ENCODE measurements at places on chromosomes 6 and 20. TPM values are rescaled to one million over a fixed set of nuclear protein-coding genes. Genes with fewer than 3 reads are reported as not detected.

FAM50B gene
- total RNA-seq = 3.6 TPM

DNA sequence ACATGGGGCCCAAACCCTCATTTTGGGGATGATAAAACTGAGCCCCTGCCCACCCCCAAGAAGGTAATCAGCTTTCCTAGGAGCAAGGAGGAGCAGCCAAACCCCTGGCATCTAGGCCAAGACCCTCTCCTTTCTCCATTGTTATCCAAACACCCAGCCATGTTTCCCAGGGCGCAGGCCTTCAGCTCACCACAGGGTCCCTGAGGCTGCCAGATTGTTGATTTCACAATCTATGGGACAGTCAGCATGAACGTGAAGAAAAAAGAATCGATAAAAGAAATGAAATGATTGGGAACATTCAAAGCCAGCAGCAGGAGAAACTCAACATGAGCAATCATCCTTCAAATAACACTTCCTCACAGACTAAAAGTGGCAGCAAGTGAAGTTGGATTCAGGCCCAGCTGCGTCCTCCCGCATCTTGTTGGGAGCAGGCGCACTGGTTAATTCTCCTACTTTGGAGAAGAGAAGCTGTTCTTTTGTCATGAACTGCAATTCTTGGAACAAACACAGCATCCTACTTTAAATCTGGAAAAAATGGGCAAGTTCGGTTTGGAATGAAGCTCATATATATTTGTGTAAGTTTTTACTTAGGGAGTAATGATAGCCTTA is 241.8 kb upstream of the PRDM1 start:
- no peak overlapping the region for H3K4me3 ChIP-seq
- H3K27ac ChIP-seq = no peak overlapping the region
- no peaks in the 10 kb centered on the region for H3K4me1 ChIP-seq
- H3K27me3 ChIP-seq = peaks cover 3% of the 10 kb centered on the region

- DNase-seq = no peak
- H3K36me3 ChIP-seq = peaks cover 20% of the 10 kb centered on the region
- no peak overlapping the region for H3K27ac ChIP-seq
- H3K27me3 ChIP-seq = peaks cover 9% of the 10 kb centered on the region
- peak overlapping the region; percentile 88 for H3K4me3 ChIP-seq
Measured at GRCh38 chr6:2877057-2877882, 25.8 kb downstream of the SERPINB9 start.

CCN6 gene
- not detected for total RNA-seq

DNA sequence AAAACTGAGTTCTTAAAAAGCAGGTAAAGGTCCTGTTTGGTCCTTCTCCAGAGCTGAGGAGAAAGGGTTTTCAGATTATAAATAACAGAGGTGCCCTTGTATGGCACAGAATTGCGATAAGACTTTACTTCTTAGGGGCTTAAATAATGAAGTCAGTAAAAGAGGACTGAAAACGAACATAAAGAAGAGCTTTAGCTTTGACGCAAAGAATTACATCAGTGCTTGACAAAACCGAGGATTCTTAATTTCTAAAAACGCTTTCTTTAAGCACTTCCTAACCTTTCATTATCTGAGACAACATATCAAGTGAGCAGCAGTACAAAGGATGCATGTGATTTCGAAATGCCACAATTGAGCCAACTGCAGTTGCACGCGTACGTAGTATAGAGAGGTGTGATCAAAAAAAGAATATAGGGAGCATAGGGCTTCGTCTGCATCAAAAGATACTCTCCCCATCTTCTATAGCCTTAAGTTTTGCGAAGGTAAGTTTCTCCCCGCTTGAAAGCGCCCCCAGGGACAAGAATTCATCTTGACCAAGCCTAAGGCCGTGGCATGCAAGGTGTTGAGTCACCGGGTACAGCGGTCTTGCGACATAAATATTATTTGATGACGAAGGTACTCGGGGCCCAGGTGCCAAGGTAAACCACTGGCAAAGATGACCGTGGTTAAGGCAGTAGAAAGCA is 778 bp upstream of the LOC128125822 start:
- no peak for DNase-seq
- peak overlapping the region; percentile 92 for H3K27ac ChIP-seq
- H3K4me3 ChIP-seq = peak overlapping the region; percentile 85
- peaks cover 10% of the 10 kb centered on the region for H3K36me3 ChIP-seq

NOTCH4 gene
- total RNA-seq = 4.9 TPM

HCK gene
- 0.78 TPM for total RNA-seq

GPR63 gene
- 6.6 TPM for total RNA-seq

BMP6 gene
- 0.25 TPM for total RNA-seq

GRCh38 chr20:64092258-64093012 is 8.2 kb upstream of the LKAAEAR1 start:
- H3K27me3 ChIP-seq = peaks cover 32% of the 10 kb centered on the region
- H3K27ac ChIP-seq = peak overlapping the region; percentile 72
- H3K4me3 ChIP-seq = peak overlapping the region; percentile 77

GRCh38 chr6:45756606-45757005 is 259.1 kb downstream of the CLIC5 start:
- H3K36me3 ChIP-seq = no peaks in the 10 kb centered on the region
- H3K27ac ChIP-seq = no peak overlapping the region
- DNase-seq = no peak
- H3K4me3 ChIP-seq = no peak overlapping the region
- no peaks in the 10 kb centered on the region for H3K4me1 ChIP-seq
- H3K27me3 ChIP-seq = peaks cover 2% of the 10 kb centered on the region

GRCh38 chr20:17863577-17864292 is 104.9 kb downstream of the SNX5 start:
- H3K36me3 ChIP-seq = peaks cover 6% of the 10 kb centered on the region
- H3K4me1 ChIP-seq = peaks cover 15% of the 10 kb centered on the region
- H3K4me3 ChIP-seq = no peak overlapping the region
- no peak overlapping the region for H3K27ac ChIP-seq

GRCh38 chr20:53706466-53707370 is 113.1 kb upstream of the ZNF217 start:
- H3K27ac ChIP-seq = no peak overlapping the region
- peaks cover 5% of the 10 kb centered on the region for H3K4me1 ChIP-seq
- DNase-seq = no peak

ADTRP gene
- total RNA-seq = not detected

GRCh38 chr6:15980801-15981200 is 148.1 kb upstream of the MYLIP start:
- H3K27ac ChIP-seq = no peak overlapping the region
- no peaks in the 10 kb centered on the region for H3K27me3 ChIP-seq
- no peaks in the 10 kb centered on the region for H3K4me1 ChIP-seq
- no peak for DNase-seq
- H3K4me3 ChIP-seq = no peak overlapping the region

DNA sequence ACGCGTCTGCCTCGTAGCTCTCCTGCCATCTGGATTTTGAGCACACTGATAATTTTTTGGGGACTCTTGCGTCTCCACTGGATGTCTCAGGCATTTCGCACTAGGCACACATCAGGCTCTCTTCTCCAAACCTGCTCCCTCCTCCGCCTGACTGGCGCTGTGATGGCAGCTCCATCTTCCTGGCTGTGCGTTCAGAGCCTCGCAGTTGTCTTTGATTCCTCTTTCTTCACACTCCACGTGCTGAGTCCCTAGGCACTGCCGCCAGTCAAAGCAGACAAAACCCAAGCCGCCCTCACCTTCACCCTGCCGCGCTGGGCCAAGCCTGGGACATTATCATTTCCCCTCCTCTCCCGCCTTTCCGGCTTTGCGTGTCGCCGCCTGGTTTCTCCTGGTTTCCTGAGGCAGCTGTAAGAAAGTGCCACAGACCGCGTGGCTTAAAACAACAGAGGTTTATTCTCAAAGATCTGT is 778 bp downstream of the PSMG4 start:
- peak overlapping the region; percentile 98 for H3K4me3 ChIP-seq
- H3K27ac ChIP-seq = peak overlapping the region; percentile 94
- peaks cover 10% of the 10 kb centered on the region for H3K36me3 ChIP-seq
- peak; percentile 59 for DNase-seq
- peaks cover 8% of the 10 kb centered on the region for H3K27me3 ChIP-seq

GRCh38 chr6:145749632-145750031 is 14.3 kb upstream of the EPM2A start:
- DNase-seq = no peak
- no peak overlapping the region for H3K4me3 ChIP-seq
- no peaks in the 10 kb centered on the region for H3K4me1 ChIP-seq
- no peak overlapping the region for H3K27ac ChIP-seq
- H3K27me3 ChIP-seq = peaks cover 2% of the 10 kb centered on the region
- no peaks in the 10 kb centered on the region for H3K36me3 ChIP-seq

HLA-DMB gene
- total RNA-seq = not detected

GRCh38 chr20:32287231-32287638 is 9.8 kb downstream of the KIF3B start:
- H3K4me3 ChIP-seq = no peak overlapping the region
- no peak overlapping the region for H3K27ac ChIP-seq
- no peak for DNase-seq
- no peaks in the 10 kb centered on the region for H3K27me3 ChIP-seq
- H3K4me1 ChIP-seq = peaks cover 3% of the 10 kb centered on the region

PTK7 gene
- total RNA-seq = 166 TPM

GRCh38 chr20:60632391-60633262 is 619.4 kb upstream of the CDH4 start:
- H3K4me1 ChIP-seq = no peaks in the 10 kb centered on the region
- no peak overlapping the region for H3K4me3 ChIP-seq
- no peaks in the 10 kb centered on the region for H3K27me3 ChIP-seq
- no peak overlapping the region for H3K27ac ChIP-seq
- H3K36me3 ChIP-seq = peaks cover 5% of the 10 kb centered on the region

RAD21L1 gene
- not detected for total RNA-seq

LRRN4 gene
- total RNA-seq = not detected

GRCh38 chr20:16647875-16648597 is 74.8 kb upstream of the KIF16B start:
- DNase-seq = peak; percentile 51
- peaks cover 22% of the 10 kb centered on the region for H3K4me1 ChIP-seq
- peak overlapping the region; percentile 81 for H3K27ac ChIP-seq
- peak overlapping the region; percentile 44 for H3K4me3 ChIP-seq

DNA sequence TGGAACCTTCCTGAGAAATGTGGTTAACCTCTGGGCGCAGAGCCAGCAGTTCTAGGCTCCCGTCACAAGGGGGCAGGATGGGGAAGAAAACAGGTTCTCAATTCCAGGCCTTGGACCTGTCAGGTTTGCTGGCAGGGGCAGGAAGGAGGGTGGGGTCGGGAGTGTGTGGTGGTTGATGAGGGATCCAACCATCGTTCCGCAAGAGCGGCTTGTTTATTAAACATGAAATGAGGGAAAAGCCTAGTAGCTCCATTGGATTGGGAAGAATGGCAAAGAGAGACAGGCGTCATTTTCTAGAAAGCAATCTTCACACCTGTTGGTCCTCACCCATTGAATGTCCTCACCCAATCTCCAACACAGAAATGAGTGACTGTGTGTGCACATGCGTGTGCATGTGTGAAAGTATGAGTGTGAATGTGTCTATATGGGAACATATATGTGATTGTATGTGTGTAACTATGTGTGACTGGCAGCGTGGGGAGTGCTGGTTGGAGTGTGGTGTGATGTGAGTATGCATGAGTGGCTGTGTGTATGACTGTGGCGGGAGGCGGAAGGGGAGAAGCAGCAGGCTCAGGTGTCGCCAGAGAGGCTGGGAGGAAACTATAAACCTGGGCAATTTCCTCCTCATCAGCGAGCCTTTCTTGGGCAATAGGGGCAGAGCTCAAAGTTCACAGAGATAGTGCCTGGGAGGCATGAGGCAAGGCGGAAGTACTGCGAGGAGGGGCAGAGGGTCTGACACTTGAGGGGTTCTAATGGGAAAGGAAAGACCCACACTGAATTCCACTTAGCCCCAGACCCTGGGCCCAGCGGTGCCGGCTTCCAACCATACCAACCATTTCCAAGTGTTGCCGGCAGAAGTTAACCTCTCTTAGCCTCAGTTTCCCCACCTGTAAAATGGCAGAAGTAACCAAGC is 29.6 kb downstream of the SRSF3 start:
- no peak overlapping the region for H3K27ac ChIP-seq
- H3K4me1 ChIP-seq = peaks cover 7% of the 10 kb centered on the region
- peak overlapping the region; percentile 41 for H3K4me3 ChIP-seq
- peaks cover 10% of the 10 kb centered on the region for H3K27me3 ChIP-seq
- H3K36me3 ChIP-seq = no peaks in the 10 kb centered on the region

DNA sequence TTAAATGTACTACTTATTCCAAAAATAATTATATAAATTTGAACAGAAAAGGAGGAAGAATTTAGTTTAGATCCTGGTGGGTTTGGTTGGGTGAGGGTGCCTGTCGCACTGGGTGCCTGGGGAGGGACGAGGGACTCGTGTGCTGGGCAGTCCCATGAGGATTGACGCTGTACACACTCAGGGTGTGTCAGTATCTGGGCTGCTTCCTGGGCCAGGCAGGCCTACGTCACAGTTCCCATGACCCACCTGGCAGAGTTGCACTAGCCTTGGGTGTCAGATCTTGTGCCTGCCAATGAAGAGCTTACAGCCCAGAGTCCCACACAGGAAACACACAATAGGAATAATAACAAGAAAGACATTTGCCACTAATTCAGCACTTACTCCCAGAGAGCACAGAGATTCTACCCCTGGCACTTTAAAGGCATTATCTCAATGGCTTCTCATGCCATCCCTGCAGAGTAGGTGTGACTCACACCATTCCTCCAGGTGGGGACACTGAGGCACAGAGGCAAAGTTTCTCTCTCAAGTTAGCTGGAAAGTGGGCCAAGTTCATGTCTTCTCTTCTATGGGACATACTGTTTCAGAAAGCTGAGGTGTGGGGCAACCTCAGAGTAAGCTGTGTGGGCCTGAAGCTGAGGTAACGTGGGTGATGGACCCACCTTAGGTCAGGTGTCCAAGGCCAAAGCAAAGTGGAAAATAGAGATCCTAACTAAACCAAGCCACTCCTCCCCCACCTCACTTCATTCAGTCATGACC is 1.3 kb upstream of the SDCBP2 start:
- H3K4me3 ChIP-seq = peak overlapping the region; percentile 63
- no peak for DNase-seq
- H3K27ac ChIP-seq = peak overlapping the region; percentile 62
- no peaks in the 10 kb centered on the region for H3K36me3 ChIP-seq
- H3K27me3 ChIP-seq = peaks cover 6% of the 10 kb centered on the region

DNA sequence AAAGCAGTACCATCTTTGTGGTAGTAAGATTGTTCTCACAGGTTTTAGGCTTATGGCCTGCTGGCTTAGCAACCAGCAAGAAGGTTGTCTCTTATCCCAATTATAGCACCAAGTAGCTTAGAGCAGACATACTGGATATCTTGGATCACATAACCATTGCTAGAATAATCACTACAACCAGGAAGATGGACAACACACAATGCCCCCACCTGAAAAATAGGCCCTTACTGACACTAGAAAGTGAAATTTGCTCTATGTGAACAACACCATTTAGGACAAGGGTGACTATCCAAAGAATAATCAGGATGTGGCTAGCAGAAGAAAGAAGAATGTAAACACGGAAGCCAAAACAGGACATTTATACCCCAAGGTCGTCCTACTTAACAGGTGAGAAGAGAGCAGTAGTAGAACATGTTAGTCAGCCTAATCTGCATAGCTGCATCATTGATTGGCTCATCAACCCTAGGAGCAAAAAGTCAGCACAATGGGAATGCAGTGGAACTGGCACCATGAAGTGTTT is 172.7 kb upstream of the MARCKS start:
- peaks cover 2% of the 10 kb centered on the region for H3K27me3 ChIP-seq
- H3K4me1 ChIP-seq = no peaks in the 10 kb centered on the region
- no peak overlapping the region for H3K4me3 ChIP-seq
- no peak overlapping the region for H3K27ac ChIP-seq
- H3K36me3 ChIP-seq = no peaks in the 10 kb centered on the region
